ENCODE measurements at places on chromosomes 3 and 15.

- no peak for DNase-seq
These were observed 106.5 kb downstream of the ECT2 start for GRCh38 chr3:172856795-172857742.

GRCh38 chr15:34233614-34234013 lies 8.8 kb downstream of the EMC4 start:
- DNase-seq = no peak

DNA sequence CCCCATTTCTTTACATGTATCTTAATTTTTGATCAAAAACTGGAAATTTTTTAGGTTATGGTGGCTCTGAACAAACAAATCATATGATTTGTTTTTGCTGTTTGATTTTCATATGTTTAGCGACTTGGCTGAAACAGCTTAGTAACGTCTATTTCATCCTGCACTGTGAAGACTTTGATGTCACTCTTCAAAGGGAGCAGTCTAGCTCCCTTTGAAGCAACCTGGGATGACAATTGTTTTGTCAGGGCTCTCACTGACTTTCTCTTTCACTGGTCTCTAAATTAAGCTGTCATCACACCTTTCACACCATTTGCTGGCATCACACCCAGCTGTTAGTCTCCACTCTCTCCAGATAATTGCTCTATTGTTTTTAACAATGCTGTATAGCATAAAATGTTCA lies 896.9 kb downstream of the IGSF11 start:
- no peak for DNase-seq

DNA sequence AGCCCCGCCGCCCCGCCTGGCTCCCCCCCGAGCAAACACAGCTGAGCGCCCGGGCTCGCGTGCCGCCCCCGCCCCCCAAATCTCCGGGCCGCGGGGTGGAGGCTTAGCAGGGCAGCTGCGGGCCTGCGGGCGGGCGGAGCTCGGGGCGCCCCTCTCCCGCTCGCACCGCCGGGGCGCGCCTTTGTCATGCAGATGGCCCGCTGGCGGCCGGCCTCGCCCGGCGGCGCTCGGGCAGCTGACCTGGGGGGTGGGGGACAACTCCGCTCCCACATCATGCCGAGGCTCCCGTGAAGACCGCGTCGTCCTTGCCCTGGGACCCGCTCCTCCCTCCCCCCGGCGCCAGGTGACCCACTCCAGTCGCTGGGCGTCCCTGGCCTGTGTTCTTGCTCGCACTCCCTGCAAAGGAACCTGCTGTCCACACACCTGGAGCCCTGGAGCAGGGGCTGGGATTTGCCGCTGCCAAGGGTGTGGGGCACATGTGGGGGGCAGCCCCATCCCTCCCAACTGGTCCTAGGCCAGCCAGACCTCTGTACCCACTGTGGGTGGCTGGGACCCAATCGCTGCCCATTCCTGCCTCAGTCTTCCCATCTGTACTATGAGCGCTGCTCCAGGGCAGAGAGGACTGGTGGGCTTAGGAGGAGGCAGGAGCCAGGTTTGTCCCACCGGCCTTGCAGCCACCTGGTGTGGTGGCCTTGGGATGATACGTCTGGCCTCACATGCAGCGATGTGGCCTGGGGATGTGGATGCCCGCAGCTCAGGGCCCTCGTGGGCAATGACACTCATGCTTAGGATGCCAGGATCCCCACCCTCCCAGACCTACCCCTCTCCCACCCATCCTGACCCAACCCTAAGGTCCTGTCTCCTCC lies 33.5 kb downstream of the DNAJB8 start:
- DNase-seq = no peak

DNA sequence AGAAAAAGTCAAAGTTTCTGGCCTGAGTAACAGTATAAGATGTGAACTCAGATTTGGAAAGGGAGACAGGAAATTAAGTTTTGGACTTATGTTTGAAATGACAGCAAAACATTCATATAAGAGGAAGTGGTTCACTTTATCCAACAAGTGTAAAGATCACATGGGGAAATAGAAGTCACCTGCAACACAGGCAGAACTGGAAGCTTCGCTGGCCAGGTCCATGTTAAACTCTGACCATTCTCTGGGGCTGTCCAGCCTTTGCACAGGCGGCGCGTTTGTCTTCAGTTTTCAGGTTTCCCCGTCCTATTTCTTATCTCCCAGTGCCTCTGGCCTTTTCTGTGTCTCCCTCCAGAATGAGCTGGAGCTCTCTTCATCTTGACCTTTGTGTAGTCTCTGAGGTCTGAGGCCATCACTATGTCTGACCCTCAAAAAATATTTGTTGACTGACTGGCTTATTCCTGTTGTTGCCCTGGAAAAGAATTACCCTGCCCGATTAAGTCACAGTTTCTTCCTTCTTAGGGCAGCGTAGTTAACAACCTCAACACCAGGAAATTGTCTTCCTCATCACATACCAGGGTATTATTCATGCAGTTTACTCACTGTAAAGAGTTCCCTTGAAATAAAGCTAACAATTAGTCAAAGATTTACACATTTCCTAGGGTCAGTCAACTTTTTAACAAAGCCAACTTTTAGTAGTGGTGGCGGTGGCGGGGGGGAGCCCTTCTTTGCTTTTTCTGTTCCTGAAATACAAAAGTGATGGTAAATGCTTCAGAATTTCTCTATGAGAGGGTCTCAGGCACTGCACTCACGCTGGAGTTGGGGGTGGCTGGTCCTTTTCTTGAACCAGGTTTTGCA lies 959 bp upstream of the RASA2 start:
- no peak for DNase-seq

- no peak for DNase-seq
These were observed 28.5 kb upstream of the APOD start for GRCh38 chr3:195612075-195612800.

GRCh38 chr3:43539321-43539720 lies 82.5 kb downstream of the ANO10 start:
- DNase-seq = no peak

- no peak for DNase-seq
These were observed 24.3 kb upstream of the SUCLG2 start for GRCh38 chr3:67678665-67679064.

DNA sequence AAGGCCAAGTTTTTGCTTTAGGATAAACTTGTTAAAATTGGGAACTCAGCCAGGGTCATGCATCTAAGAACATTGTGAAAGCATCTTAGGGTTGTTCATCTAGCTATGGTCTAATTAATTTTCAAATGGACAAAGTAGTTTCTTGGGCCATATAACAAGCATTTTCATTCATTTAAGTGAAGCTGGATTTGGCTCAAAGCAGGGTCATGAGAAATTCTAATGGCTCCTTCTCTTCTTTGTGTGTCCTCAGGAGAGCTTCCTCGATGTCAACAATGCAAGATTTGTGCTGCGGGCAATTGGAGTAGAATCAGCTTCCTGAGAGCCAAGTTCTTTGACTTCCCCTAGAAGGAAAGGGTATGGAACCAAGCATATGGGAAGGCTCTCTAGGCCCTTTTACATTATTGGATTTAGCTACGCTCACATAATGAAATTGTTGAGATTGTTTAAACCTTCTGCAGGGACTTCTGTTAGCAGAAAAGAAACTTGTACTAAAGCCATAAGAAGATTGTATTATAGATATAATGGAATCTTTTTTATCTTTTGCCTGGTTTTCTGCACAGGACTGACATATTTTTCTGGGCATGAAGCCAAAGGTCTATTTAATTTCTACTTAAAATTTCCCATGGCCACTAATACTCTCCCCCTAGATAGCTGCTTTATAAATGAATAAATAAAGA lies 1.8 kb upstream of the SAMMSON start:
- peak; percentile 86 for DNase-seq

DNA sequence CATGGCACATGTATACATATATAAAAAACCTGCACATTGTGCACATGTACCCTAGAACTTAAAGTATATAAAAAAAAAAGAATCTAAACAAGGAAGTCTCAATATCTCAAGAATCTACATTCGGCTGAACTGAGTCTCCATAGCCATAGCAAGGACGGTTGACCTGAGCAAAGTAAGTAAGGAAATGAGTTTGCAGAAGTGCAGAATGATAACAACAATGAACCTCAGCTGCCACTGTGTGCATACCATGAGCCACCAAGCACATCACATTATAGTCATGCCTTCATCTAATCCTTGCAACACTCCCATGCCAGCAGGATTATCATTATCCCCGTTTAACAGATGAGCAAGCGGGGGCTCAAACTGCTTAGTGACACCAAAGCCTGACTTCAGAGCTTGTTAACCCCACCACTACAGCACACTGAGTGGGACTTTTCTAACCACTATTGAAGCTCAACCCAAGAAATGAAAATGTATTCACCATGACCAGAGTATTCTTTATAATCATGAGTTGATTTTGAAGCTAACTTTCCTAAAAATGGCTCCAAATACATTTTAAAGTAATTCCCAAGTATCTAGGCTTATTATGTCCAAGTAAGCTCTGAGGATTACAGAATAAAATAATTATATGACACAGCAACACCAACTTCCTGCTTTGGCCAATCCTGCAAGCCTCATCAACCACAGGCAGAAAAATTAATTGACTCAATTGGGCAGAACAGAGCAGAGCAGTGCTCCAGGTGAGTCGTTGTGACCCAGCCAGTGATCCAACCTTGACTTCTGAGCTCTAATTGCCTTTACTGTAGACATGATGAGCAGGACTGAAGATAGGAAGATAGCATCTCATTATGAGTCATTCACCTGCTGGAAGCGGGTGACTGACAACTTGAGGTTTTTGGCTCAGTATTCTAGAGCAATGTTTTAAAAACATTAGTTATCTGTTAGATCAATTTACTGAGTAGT lies 47.3 kb upstream of the IL12A start:
- no peak for DNase-seq

DNA sequence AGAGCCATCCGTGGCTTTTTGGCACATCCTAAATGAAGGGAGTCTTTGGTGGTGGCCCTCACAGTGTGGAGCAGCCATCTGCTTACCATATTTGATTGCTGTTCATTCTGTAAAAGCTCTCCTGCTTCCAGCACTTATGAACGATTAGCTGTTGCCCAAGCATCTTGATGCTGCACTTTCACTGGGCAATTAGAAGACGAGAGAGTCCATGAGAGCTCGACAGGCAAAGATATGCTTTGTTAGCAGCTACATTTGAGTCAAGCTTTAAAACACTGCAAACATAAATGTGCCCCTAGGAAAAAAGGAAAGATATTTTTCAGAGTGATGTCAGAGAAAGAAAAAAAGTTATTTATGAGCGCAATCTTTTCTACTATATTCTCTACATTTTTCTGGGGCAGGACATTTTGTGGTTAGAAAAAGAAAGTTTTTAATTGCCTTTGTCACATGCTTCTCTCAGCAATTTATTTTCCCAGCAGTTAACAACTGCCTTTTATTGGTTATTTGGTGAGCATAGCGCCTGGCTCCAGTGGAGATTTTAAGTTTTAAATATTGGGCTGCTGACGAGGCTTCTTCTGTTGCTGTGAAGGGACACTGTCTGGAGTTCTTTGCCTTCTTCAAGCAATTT lies 468.4 kb downstream of the C3orf38 start:
- DNase-seq = peak; percentile 69

DNA sequence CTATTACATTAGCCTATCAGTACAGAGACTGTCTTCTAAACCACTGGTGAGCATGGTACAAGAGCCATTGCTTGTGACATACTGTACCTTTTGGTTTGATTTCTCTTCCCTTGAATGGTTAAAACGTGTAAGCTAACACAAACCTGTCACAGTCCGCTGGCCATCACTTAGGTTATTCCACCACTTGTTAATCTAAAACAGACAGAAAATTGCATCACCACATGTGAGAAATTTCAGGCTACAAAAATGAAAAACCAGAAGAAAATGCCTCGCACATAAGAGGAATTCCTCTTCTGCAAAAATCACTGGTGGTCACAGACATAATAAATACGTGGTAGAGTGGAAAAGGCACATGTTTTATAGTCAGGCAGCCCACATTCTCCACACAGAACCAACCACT lies 22.1 kb downstream of the PARL start:
- no peak for DNase-seq

DNA sequence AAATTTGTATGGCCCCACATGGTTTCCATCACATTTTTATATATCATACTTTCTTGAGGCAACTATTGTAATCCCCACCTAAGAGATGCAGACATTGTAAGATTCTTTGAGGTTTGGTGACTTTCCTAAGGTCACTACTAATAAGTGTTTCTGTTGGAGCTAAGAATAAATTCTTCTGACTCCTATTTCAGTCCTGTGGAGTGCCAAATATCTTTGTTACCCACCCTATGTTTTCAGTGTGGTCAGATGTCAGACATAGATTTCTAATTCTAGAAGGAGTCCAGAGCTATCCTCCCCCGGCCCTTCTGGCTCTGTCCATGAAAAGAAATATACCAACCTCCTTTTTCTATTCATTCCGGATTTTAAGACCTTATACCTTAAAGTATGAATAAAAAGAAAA lies 46.2 kb upstream of the FILIP1L start:
- DNase-seq = no peak
